ENCODE measurements at places on chromosomes 3 and 15.

- no peak for ATAC-seq
Measured at GRCh38 chr3:181009225-181009624, 19.7 kb upstream of the DNAJC19 start.

- no peak for ATAC-seq
Measured at GRCh38 chr15:83379579-83379959, 67.6 kb upstream of the SH3GL3 start.

GRCh38 chr15:52295421-52296001 is at the start of gene MYO5C:
MYO5C (minus strand) TSS chr15:52295804; CDS start chr15:52295636, 168 bp downstream.
- ATAC-seq, result peak; percentile 88

- ATAC-seq, result no peak
Measured at GRCh38 chr3:167246252-167246651, 133.8 kb downstream of the ZBBX start.

DNA sequence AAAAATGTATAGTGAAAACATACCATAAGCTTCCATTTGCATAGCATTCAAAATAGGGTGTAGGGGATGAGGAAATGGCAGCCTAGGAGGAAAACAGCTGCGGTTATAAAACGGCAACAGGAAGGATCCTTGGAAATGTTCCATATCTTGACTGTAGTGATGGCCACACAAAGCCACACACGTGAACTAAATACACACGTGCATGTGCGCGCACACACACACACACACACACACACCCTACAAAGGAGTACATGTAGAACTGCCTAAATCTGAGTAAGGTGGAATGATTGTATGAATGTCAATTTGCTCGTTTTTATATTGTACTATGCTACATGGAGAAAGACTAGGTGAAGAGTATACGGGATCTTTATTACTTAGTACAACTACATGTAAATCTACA is 3.9 kb upstream of the IREB2 start:
- ATAC-seq, result no peak

DNA sequence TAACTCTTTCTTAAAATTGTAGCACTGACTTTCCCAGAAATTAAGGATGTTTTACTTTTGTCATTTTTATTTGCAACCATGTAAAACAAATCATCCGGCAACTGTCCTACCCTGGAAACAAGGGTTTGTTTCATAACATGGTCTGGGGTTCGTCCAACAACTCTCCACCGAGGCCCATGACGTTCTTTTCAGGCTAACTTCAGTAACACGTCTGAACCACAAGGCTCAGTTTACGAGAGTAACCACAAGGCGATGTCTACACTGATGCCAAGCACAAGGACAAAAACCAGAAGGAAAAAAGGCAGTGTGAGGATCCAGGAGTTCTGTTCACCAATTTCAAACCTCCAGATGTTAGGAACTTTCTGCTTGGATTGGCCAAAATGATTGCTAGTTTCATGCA is 546.1 kb downstream of the NTRK3 start:
- no peak for ATAC-seq

- no peak for ATAC-seq
Measured at GRCh38 chr15:100037901-100038300, 303.9 kb downstream of the ADAMTS17 start.

- ATAC-seq, result no peak
Measured at GRCh38 chr3:175355801-175356335, 496.7 kb downstream of the NAALADL2 start.

DNA sequence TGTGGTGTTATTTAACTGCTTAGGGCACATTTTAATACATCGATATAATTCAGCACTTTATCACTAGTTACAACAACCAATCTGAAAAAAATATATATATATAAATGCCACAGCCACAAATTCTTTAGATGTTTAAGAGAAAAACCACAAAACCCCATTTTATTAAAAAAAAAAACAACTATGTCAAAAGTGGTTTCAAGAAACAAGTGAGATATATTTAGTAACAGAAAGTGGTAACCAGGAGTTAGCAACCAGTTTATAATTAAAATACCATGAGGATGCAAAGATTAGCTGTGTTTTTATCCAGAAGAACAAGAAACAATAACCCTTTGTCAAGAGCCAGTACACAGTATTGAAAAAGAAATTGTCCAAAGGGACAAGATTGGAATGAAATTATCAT is 14.8 kb upstream of the DIPK2A start:
- no peak for ATAC-seq

GRCh38 chr15:85007741-85008397 is 26.2 kb downstream of the PDE8A start:
- ATAC-seq, result no peak

DNA sequence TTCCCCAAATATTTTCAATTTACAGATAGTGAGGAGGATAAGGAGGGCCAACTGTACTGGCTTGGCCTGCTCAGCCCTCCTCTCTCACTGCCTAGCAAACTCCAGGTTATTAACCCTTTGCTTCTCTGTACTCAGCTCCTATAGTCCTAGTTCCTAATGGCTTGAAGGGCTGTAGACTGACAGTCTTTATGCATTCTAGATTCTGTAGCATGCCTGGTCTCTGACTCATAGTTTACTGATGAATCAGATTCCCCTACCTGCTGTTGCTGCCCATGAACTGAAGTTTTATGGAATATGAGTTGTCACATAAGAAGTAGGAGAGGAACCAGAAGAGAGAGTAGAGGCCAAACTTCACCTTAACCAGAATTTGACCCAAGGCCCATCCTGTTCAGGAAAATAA is 27.1 kb upstream of the MAP3K13 start:
- peak; percentile 88 for ATAC-seq

- no peak for ATAC-seq
Measured at GRCh38 chr3:37811625-37812498, 49.8 kb upstream of the CTDSPL start.

Measured in SK-N-SH treated with all-trans-retinoic acid at 6 μM for 48 hours (cell line).